ENCODE measurements at places on chromosomes 13 and 19. TPM values are rescaled to one million over a fixed set of nuclear protein-coding genes. Genes with fewer than 3 reads are reported as not detected.

DNA sequence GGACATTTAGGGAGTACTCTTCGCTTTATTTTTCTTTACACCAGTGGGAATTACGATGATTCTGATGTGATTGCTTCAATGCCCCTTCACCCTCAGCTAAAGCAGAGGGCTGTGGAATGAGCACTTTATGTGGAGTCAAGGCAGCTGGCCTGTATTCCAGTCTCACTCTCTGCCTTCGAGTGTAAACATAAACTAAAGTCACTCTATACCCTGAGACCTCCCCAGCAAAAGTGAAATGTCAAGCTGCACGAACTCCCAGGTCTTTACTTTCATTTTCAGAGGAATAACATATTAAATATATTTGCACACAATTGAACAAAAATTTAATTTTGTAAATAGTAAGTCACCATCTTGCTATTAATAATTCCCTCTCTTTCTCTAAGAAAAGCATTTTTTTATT lies 557.1 kb downstream of the DACH1 start:
- DNase-seq, result no peak

- no peak for DNase-seq
Measured at GRCh38 chr13:71291842-71292146, 575.2 kb downstream of the DACH1 start.

GRCh38 chr13:109336730-109337129 lies 449.7 kb downstream of the IRS2 start:
- no peak for DNase-seq

DNA sequence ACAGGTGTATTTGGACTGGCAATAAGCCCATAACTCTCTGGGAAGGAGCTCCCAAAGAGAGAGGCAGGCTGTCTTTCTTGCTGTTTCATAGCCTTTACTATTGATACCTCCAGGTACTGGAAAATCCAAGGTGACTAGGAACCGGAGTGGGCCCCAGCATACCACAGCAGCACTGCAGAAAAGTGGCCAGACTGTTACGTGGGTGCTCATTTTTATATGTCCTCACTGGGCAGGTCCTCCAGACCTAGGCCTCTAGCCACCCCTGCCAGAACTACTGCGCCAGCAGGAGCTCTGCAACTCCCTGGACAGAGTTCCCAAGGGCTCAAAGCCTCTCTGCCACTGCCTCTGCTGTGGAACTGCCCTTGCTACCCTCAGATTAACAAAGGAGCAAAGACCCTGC lies 46.4 kb downstream of the LIG4 start:
- DNase-seq, result no peak

DNA sequence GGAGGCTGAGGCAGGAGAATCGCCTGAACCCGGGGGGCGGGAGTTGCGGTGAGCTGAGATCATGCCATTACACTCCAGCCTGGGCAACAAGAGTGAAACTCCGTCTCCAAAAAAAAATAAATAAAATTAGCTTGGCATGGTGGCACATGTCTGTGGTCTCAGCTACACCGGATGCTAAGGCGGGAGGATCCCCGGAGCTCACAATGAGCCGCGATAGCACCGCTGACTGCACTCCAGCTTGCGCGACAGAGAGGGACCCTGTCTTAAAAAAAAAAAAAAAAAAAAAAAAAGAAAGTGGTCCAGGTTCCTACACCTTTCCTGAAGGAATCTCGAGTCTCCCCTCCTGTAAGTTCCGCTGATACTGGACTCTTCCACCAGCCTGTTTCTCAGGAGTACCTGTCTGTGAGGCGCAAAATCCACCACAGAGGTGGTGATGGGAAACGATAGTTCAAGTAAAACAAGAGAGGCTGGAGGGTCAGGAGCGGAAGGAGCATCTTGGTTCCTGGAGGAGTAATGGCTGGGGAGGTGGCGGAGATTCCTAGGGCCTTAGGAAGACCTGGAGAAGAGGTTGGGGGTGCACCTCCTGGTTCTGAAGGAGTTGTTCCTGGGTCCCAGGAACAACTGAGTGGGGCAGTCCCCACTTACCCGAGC lies 471 bp downstream of the FUT1 start:
- DNase-seq, result no peak

DNA sequence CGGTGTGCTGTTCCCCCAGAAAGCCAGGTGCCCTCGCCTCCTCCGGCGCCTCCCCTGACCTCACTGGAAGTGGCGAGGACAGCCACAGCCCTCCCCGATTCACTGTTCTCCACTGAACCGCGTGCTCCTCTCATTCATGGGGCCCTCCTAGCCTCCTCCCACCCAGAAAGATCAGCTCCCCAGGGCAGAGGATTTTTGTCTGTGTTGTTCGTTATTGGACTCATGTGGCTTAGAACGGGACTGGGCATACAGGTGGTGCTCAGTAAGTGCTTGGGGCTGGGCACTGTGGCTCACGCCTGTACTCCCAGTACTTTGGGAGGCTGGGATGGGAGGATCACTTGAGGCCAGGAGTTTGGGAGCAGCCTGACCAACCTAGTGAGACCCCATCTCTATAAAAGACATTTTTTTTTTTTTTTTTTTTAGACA lies 3.8 kb downstream of the PRTN3 start:
- no peak for DNase-seq

GRCh38 chr13:88895261-88895941 lies 1224.2 kb downstream of the SLITRK5 start:
- DNase-seq, result no peak

DNA sequence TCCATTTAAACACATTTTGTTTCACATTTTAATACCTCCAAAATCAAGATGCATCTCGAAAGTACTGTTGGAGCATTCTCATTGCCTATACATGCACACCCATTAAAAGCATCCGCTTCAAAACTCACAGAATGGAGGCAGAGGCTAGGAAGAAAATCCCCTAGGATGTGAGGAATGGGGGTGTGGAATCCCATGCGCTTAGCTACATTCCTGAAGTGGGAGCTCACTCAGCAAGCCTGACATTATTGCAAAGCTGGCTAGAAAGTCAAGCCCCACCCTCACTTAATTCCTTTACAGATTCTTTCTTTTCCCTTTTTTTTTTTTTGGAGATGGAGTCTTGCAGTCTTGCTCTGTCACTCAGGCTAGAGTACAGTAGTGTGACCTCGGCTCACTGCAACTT lies 4.6 kb upstream of the FAM32A start:
- DNase-seq, result no peak

DNA sequence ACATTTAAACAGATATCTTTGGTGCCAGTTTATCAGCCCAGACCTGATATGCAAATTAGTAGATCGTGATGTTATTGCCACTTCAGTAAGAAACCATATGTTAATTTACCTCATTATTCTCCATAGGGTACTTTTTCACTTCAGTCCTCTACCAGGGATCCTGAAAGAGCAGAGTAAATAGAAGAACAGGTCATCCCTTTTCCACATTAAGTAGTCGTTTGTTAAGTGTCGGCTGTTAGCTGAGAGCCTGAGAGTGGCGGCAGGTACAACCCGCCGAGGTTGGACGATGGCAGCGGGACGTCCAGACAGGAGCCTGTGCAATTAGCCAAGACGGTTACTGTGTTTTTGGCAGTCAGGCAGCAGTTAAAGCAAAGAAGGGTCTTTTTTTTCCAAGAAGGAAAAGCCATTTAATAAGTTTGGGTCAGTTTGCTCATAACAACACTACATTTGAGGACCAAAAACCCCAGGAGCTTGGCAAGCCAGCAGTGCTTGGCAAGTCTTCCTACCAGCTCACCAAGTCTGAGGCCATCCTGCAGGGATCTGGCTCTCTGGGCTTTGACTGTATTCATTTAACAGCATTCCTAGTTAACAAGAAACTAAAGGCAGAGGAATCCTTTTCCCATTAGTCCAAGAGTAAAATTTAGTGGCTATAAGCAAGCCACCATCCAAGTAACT lies 231.8 kb downstream of the SHISA2 start:
- DNase-seq, result no peak

- peak; percentile 81 for DNase-seq
Measured at GRCh38 chr13:29594710-29595379, 643 bp downstream of the SLC7A1 start.

DNA sequence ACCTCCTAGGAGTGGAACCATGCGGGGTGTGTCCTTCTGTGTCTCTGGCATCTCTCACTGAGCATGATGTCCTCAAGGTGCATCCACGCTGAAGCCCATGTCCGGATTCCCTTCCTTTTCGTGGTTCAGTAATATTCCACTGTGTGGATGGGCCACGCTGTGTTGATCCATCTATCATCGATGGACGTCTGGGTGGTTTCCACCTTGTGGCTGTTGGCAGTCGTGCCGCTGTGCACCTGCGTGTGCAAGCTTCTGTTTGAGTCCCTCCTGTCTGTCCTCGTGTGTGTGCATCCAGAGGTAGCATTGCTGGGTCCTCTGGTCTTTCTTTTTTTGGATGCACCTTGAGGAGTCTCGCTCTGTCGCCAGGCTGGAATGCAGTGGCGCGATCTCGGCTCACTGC lies 11.2 kb upstream of the GNA15 start:
- no peak for DNase-seq

Gene PSG6
- not detected for total RNA-seq

DNA sequence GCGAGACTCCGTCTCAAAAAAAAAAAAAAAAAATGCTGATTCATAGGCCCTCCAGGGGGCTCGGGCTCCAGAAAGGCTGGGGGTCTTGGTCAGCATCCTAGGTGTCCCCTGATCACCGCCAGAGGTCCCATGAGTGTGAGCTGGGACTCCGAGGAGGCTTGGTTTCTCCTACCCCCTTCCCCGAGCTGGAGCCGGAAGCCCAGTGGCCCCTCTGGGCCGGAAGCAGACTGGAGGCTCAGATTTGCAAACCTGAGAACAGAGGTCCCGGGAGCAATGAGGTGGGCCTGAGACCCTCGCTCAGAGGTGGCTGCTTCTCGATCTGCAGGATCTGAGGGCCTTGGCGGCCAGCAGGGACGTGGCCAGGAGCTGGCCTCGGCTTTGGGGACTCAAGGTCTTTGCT lies 41.5 kb downstream of the EFNA2 start:
- no peak for DNase-seq

DNA sequence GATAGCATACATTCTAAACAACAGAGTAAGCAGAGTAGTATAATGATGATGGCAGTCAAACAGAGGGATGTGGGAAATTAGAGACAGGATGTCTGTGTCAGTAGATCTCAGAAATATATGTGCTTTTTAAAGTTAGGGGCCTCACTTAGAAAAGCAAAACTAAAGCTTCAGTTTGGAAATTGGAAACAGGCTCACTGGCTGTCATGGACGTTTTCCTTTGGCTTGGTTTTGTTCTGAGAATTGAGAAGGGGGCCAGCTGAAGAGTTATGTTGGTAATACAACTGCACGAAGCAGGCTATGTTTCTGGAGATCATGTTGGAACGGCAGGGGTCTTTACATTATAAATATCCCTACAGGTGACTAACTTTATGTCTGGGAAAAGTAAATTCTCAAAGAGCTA lies 261.3 kb downstream of the LMO7 start:
- no peak for DNase-seq

Gene ZNF835
- total RNA-seq, result 12.8 TPM

- no peak for DNase-seq
Measured at GRCh38 chr19:11674067-11674492, 64.7 kb downstream of the ZNF823 start.

DNA sequence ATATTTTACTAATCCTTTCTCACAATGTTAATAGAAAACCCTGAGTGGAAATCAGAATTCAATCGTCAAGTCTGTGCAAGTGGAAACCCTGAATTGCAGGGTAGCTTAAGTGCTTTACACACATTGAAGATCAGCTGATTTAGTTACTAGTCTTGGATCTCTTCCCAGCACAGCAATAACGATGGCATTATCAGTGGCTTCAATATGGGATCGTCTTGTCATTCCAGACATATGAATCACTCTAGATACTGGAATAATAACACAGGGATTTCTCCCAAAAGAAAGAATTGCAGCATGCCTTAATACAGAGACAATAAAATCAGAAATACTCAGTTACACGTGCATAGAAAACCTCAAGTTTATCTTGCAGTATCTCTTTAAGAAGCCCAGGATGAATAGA lies 12.6 kb upstream of the METTL21C start:
- no peak for DNase-seq

Gene BIVM
- 20.2 TPM for total RNA-seq

Measured in right atrium auricular region (tissue), 2 donors.